ENCODE measurements at places on chromosomes 11 and 22. TPM values are rescaled to one million over a fixed set of nuclear protein-coding genes. Genes with fewer than 3 reads are reported as not detected.
A peak's percentile ranks its signal among the peaks of the same experiment; 100 is the strongest.

C22orf31 gene
- total RNA-seq, result not detected

APOA4 gene
- total RNA-seq, result not detected

ROBO4 gene
- total RNA-seq, result not detected

APLP2 gene
- total RNA-seq, result 53.4 TPM

OR8A1 gene
- not detected for total RNA-seq

SLC5A4 gene
- total RNA-seq, result not detected

PKDREJ gene
- not detected for total RNA-seq

GRCh38 chr22:46350646-46351045, 15.1 kb downstream of the TRMU start:
- no peak for DNase-seq

- DNase-seq, result no peak
Measured at GRCh38 chr11:120936356-120936755, 87.5 kb upstream of the TBCEL start.

DNA sequence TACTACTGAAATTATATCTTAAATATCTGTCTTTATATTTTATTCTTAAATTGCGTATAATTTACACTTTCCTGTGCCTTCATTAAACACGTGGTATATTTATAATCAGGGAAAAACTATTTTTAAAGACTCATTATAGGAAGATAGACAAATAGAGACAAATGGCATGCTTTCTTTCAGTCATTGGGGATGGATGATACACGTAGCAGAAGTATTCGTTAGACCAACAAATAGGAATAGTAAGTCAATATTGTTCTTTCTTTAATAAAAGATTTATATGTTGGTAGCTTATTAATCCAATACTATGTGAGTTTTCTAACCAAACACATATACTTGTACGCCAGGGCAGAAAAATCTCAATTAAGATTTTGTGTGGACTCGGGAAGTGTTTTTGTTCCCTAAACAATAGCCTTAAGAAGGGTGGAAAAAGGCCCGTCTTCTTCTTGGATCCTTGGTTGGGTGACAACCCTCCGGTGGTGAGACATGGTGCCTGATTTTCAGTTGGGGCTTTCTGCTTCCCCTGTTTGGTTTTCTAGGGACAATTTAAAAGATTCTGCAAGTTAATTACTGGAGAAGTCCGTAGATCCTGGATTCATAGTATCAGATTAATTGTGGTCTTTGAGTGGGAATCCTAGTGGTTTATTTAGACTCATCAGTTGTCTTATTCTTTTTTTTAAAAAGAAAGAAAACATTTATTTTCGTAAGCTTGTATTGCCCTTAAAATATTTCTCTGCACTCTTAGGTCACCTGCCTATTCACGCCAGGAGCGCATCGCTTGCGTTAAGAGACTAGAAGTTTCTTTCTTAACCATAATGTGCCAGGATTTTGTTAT, 83.5 kb upstream of the WNT7B start:
- DNase-seq, result no peak

- peak; percentile 68 for DNase-seq
Measured at GRCh38 chr11:120168960-120169681, 31.2 kb upstream of the TRIM29 start.

DNA sequence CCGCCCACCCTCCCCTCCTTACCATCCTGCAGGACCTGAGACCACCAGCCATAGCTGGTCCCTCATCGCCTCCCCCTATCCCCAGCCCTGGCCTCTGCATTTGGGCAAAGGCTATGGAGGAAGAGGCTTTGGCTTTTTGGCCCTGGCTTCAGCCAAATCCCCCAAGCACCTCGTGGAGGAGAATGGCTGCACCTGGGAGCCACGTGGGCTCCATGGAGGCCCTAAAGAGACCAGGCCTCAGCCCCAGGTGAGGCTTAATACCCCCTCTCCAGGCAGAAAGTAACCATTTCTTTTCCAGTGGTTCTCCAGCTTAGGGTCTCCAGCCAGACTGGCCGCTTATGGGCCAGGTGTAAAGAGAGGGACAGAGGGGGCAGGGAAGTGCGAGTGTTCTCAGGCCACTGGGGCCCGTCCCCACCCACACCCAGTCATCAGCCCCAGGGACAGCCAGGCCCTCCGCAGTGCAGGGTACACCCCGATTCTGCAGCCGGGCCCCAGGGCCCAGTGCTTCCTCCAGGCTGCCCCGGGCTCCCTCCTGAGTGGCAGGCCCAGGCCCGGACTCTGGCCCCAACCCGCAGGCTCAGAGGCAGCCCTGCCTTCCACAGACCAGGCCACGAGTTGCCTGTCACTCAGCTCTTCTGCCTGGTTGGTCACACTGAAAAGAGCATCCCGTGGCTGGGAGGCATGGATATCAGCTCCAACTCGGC, 26.4 kb downstream of the CDKN1C start:
- no peak for DNase-seq

DNA sequence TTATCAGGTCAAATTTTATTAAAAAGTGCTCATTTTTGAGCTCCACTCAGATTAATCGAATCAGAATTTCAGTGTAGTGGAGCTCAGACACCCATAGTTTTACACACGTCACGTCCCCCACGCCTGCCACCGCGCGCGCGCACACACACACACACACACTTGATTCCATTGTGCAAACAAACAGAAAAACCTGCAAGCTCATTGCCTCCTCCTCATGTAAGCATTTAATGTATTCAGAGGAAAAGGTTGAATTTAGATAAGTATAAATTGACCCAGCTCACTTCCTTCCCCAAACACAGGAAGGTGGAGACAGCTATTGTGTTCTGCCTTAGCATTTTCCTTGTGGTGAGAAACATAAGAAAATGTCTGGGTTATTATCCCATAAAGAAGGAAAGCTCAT, 336.7 kb downstream of the LUZP2 start:
- no peak for DNase-seq

DNA sequence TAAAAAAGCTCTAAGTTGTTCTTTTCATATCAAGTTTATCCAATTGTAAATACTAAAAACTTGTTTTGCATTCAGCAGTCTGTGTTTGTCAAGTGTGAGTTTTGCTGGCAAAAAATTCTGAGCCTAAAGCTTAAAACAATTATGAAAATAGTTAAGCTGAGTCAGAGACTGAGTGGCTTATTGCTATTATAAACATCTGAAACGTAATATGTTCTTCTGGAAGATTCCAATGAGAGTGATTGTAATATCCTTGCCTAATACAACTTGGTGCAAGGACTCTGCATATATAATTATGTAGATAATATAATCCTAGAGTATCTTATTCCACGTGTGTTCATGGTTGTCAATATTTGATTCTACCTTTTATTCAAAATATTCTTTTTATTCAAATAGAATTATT, 14.1 kb upstream of the NUP50 start:
- no peak for DNase-seq

DNA sequence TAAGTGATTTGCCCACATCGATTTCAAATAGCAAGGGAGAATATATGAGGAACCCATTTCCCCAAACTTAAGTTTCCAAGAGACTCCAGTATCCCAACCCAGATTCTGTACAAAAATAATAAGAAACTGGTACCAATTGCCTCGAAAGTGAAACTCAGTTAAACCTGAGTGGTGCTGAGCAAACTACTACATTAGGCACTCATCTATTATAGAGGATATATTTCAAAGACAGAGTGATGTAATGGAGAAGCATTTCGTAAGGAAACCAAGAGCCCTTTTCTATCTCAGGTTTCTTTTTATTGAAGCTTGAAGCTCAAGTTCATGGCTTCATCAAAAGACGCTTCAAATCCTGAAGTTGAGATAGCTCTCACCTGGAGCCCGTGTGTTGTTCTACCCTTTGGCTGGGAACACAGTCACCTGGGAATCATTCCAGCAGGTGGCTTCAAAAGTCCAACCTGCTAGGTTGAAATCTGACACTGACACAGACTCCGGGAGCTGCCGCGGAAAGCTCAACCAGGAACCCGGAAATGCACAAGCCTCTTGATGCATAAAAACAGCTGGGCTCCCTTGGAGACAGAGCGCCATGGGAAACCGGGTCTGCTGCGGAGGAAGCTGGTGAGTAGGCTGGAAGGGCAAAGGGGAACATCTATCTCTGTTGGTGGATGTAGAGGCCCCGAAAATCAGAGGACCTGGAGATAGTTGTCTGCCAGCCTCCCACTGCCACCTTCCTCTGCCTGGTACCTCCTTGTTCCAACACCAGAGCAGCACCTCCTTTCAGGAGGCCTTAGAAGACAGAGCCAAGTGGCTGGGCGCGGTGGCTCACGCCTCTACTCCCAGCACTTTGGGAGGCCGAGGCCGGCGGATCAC, at the start of gene C11orf52:
C11orf52 (plus strand) TSS at position 524 of the 867 bp plus-strand sequence; CDS start at position 584, 60 bp downstream.
- DNase-seq, result no peak

- no peak for DNase-seq
Measured at GRCh38 chr22:48096851-48097665, 1334.6 kb downstream of the TBC1D22A start.

Measured in activated CD4-positive, alpha-beta memory T cell treated with anti-CD3 and anti-CD28 coated beads for 36 hours (primary cell).